ENCODE measurements at places on chromosomes 3 and 15. TPM values are rescaled to one million over a fixed set of nuclear protein-coding genes. Genes with fewer than 3 reads are reported as not detected.
A peak's percentile ranks its signal among the peaks of the same experiment; 100 is the strongest.

- peak overlapping the region; percentile 36 for H3K27ac ChIP-seq
- H3K36me3 ChIP-seq, result peaks cover 5% of the 10 kb centered on the region
- DNase-seq, result peak; percentile 50
- H3K27me3 ChIP-seq, result no peaks in the 10 kb centered on the region
- peaks cover 49% of the 10 kb centered on the region for H3K4me1 ChIP-seq
Measured at GRCh38 chr3:17640466-17640865, 102.0 kb downstream of the TBC1D5 start.

- H3K4me1 ChIP-seq, result peaks cover 13% of the 10 kb centered on the region
- DNase-seq, result peak; percentile 65
- H3K36me3 ChIP-seq, result no peaks in the 10 kb centered on the region
Measured at GRCh38 chr3:72797773-72798543, 50.3 kb downstream of the SHQ1 start.

DNA sequence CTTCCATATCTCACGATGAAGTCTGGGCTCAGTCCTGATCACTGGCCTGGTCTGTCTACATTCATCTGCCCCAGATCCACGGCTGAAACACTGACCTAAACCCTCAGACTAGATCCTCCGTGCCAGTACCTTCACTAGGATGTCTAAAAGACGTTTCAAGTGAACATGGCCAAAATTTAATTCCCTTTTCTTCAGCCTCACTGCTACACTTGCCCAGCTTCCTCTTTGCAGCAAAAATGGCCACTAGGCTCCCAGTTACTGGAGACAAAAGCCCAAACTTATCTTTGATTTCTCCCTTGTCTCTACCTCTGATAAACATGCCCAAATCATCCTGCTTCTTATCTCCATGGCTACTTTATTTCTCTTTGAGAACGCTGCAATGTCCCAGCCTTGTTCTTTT lies 1.7 kb downstream of the RASSF1 start:
- peaks cover 29% of the 10 kb centered on the region for H3K36me3 ChIP-seq
- peaks cover 52% of the 10 kb centered on the region for H3K4me1 ChIP-seq
- DNase-seq, result no peak
- peak overlapping the region; percentile 95 for H3K27ac ChIP-seq
- H3K4me3 ChIP-seq, result peak overlapping the region; percentile 96
- peaks cover 4% of the 10 kb centered on the region for H3K27me3 ChIP-seq

DNA sequence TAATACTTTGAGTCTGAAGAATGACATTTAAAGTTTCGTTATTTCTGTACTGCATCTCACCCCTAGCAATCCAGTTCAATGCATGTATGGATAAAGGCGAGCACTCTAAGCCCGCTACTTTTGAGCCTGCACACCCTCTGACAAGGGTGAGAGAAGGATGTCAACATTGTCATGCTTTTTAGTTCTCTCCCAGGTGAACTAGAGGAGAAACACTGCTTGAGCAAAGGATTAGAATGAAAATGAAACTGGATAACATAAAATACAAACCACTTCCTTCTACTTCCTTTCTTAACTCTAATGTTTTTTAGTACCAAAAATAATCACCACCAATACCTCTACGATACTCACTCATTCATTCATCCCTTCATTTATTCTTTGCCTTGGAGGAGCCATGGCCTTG lies 588.7 kb upstream of the NR2F2 start:
- H3K27me3 ChIP-seq, result no peaks in the 10 kb centered on the region
- no peak for DNase-seq
- peak overlapping the region; percentile 19 for H3K4me3 ChIP-seq
- no peak overlapping the region for H3K27ac ChIP-seq
- no peaks in the 10 kb centered on the region for H3K4me1 ChIP-seq
- no peaks in the 10 kb centered on the region for H3K36me3 ChIP-seq

DNA sequence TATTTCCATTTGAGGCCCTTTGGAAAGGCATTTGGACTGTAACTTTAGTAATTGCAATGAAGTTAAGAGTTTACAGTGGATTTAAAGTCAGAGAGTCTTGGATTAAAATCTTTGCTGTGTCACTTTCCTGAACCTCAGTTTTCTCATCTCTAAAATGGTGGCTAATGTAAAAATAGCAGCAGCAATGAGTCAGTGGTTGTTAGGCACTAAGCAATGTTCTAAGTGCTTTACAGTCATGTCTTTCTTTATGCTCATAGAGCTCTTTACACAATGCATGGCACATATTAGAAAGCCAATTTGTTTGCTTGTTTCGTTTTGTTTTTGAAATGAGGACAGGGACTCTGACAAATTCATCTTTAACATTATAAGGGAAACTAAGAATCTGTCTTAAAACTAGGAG lies 222.7 kb upstream of the DNAJC19 start:
- H3K27me3 ChIP-seq, result no peaks in the 10 kb centered on the region
- DNase-seq, result no peak
- no peaks in the 10 kb centered on the region for H3K4me1 ChIP-seq
- no peak overlapping the region for H3K27ac ChIP-seq

- peak; percentile 35 for DNase-seq
- peaks cover 24% of the 10 kb centered on the region for H3K4me1 ChIP-seq
- no peaks in the 10 kb centered on the region for H3K36me3 ChIP-seq
- 0 out of 2 replicates have a peak, but pooled peaks cover 8% of the 10 kb centered on the region for H3K27me3 ChIP-seq
Measured at GRCh38 chr3:55720614-55721013, 233.5 kb upstream of the WNT5A start.

DNA sequence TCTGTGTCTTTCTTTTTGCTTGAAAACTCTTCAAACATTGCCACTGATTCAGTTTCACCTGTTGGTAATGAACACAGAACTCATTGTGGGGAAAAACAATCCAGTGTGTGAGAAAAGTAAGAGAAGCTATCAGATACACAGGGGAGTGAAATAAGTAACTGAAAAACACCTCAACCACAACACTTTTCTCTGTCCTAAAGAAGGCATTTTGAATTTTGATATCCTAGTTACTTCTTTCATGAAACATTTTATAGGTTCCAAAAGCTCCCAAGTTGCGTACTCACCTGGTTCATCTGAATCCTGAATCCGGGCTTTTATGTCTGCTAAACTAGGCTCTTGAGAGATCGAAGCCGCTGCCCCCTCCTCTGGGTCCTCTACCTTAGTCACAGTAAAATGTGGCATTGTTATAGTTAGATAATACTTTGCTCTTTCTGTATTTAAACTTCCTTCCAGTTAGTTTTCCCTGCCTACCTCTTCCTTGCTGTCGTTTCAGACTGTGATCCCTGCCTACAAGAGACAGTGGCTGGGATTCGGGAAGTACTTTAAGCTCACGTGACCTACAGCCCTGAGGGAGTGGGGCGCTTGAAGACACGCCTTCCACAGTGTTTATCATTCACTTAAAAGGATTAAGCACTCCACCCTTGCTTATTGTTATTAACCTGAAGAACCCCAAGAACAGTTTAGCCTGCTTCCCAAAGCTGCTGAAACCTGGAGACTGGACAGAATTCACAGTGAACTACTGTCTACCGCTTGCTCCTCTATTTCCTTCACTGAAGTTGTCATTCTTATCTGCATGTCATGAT lies 19.1 kb downstream of the SLC12A6 start:
- no peaks in the 10 kb centered on the region for H3K36me3 ChIP-seq
- peak overlapping the region; percentile 12 for H3K27ac ChIP-seq
- H3K4me3 ChIP-seq, result peak overlapping the region; percentile 86
- peaks cover 27% of the 10 kb centered on the region for H3K4me1 ChIP-seq

DNA sequence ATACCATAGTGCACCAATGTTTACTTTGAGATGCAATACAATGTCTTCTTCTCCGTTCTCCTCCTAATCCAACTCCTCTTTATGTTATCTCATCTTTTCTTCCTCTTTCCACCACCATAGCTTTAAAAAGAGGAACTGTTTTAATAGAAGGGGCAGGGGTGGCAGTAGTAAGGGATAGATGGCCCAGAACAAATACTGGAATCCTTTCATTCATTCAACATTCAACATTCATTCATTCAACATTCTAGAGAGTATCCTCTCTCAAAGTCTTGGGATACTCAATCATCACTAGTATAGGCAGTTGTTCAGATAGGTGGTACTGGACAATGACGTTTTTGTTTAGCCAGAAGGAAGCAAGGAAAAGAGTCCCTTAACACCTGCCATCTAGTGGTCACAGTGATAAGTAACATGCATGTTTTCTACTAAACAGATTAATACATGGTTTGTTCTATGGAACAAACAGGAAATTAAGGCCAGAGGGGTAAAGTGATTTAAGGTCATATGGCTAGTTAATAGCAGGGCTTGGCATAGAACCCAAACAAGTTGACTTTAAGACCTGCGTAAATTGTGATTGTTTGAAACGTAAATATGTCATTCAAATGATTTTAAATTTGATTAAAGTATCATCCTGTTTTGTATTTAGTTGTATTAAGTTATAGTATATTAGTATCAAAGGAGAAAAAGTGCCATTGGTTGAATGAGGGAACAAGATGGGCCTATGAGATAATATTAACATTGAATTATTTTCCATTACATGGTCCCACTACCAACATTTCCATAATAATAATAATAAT lies 26.9 kb upstream of the EHHADH start:
- no peak overlapping the region for H3K27ac ChIP-seq
- 0 out of 2 replicates have a peak, but pooled peaks cover 6% of the 10 kb centered on the region for H3K27me3 ChIP-seq
- no peak overlapping the region for H3K4me3 ChIP-seq

DNA sequence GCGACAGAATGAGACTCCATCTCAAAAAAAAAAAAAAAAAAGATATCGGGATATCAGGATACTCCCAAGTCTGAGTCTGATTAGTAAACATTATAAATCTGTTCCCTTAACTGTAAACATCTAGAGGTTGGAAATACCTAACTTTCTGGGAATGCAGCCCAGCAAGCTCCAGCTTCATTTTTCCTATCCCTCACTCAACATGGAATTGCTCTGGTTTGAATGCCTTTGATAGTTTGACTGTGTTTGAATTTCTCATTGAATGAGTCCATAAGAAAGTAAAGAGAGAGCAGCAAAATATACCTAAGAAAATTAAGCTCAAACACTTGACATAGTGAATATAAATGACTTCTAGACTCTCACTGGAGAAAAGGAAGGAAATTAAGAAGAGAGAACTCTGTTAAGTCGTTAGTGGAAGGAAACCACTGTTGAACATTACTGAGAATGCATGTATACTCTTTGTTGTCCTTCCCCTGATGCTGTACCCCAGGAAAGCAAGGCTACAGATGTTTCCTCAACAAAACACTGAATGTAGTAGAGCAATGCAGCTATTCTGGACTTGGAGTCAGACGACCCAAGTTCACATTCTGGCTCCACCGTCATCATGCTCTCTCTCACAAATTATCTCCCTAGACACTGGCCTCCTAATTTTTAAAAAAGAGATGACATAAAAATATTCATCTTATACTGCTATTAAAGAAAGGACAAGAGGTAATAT lies 62.4 kb downstream of the CD200 start:
- H3K27ac ChIP-seq, result 0 out of 2 replicates have a peak overlapping the region, but pooled peaks have one; percentile 8
- H3K27me3 ChIP-seq, result no peaks in the 10 kb centered on the region
- H3K4me1 ChIP-seq, result peaks cover 50% of the 10 kb centered on the region

Gene CCR3
- not detected for total RNA-seq

Gene EIF3J
- 86.8 TPM for total RNA-seq
